Activated T-cell treated with anti-CD3 and anti-CD28 coated beads, Interleukin-2, amount 50 U/mL, for 72 hours (primary cell): ENCODE measurements at places on chromosomes 3 and 15. TPM values are rescaled to one million over a fixed set of nuclear protein-coding genes. Genes with fewer than 3 reads are reported as not detected.

DNA sequence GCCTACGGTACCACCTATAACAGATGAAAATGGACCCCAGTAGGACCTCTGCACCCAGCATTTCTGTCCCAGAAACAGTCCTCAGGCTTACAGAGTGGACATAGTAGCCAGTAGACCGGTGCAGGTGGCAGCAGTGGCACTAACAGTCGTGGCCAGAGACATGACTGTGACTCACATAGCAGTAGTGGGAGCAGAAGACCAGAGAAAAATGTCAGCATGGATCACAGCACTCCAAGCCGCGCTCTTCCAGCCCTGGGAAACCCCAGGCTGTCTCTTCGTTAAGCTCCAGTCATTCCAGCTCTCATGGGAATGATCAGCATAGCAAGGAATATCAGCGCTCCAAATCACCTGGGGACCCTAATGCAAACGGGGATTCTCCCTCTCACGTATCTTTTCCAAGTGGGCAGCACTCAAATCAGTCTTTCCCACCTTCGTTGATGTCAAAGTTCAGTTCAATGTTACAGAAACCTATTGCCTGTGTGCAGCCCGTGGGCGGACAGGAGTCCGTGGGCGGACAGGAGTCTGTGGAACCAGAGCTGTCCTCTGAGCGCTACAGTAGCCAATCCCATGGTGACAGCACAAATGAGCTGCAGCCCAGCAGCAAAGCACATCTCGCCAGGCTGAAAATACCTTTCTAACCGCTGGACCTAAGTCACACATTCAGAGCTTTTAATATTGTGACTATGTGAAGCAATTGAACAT, 10.5 kb downstream of the BFSP2 start:
- no peaks in the 10 kb centered on the region for H3K36me3 ChIP-seq
- no peak overlapping the region for H3K4me3 ChIP-seq

DNA sequence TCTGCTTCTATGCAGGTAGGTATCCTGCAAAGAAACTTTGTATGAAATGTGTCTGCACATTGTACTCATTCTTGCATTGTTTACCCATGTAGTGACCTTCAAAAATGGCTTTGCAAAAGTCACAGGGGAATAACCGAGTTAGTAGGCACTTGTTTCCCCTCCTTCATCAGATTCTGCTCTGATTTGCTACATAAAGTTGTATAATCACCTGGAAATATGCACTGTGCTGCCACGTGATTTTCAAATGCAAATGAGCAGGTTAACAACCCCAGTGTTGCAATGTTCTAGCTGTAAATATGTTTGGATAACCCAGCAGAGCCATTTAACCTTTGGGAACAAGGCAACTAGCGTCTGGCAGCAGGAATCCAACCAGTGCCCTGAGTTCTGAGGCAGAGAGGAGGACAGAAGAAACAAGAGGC, at the start of gene KNG1:
KNG1 (plus strand) TSS at position 321 of the 419 bp plus-strand sequence. CDS start 184 bp downstream, outside the sequence.
- H3K4me3 ChIP-seq: no peak within 1 kb of the TSS
- H3K36me3 ChIP-seq: no peaks in the 10 kb centered on the region
- no peaks in the 10 kb centered on the region for H3K4me1 ChIP-seq
- H3K27me3 ChIP-seq: peaks cover 9% of the 10 kb centered on the region
- H3K27ac ChIP-seq: no peak within 1 kb of the TSS
- DNase-seq: no peak

DNA sequence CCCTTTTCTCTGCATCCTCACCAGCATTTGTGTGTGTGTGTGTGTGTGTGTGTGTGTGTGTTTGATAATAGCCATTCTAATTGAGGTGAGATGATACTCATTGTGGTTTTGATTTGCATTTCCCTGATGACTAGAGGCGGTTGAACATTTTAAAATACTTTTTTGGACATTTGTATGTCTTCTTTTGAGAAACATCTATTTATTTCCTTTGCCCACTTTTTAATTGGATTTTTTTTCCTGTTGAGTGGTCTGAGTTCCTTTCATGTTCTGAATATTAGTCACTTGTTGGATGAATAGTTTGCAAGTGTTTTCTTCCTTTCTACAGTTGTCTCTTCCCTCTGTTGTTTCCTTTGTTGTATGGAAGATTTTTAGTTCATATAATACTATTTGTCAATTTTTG, 54.3 kb upstream of the THSD4 start:
- H3K4me1 ChIP-seq: no peaks in the 10 kb centered on the region
- H3K27ac ChIP-seq: no peak overlapping the region
- DNase-seq: no peak
- no peaks in the 10 kb centered on the region for H3K36me3 ChIP-seq
- H3K4me3 ChIP-seq: no peak overlapping the region

SLC12A1 gene
- not detected for total RNA-seq

- no peaks in the 10 kb centered on the region for H3K4me1 ChIP-seq
- H3K27ac ChIP-seq: no peak overlapping the region
- peaks cover 38% of the 10 kb centered on the region for H3K27me3 ChIP-seq
- H3K36me3 ChIP-seq: no peaks in the 10 kb centered on the region
- no peak for DNase-seq
Observed at GRCh38 chr15:73388256-73388781, 19.6 kb upstream of the HCN4 start.

- H3K27ac ChIP-seq: no peak overlapping the region
- H3K4me1 ChIP-seq: peaks cover 24% of the 10 kb centered on the region
- no peaks in the 10 kb centered on the region for H3K27me3 ChIP-seq
Observed at GRCh38 chr3:106413683-106414082, 544.9 kb upstream of the CBLB start.

GRCh38 chr3:27089068-27089467, 280.1 kb downstream of the NEK10 start:
- H3K27me3 ChIP-seq: no peaks in the 10 kb centered on the region
- DNase-seq: no peak
- no peaks in the 10 kb centered on the region for H3K36me3 ChIP-seq
- H3K4me3 ChIP-seq: no peak overlapping the region
- no peaks in the 10 kb centered on the region for H3K4me1 ChIP-seq

DNA sequence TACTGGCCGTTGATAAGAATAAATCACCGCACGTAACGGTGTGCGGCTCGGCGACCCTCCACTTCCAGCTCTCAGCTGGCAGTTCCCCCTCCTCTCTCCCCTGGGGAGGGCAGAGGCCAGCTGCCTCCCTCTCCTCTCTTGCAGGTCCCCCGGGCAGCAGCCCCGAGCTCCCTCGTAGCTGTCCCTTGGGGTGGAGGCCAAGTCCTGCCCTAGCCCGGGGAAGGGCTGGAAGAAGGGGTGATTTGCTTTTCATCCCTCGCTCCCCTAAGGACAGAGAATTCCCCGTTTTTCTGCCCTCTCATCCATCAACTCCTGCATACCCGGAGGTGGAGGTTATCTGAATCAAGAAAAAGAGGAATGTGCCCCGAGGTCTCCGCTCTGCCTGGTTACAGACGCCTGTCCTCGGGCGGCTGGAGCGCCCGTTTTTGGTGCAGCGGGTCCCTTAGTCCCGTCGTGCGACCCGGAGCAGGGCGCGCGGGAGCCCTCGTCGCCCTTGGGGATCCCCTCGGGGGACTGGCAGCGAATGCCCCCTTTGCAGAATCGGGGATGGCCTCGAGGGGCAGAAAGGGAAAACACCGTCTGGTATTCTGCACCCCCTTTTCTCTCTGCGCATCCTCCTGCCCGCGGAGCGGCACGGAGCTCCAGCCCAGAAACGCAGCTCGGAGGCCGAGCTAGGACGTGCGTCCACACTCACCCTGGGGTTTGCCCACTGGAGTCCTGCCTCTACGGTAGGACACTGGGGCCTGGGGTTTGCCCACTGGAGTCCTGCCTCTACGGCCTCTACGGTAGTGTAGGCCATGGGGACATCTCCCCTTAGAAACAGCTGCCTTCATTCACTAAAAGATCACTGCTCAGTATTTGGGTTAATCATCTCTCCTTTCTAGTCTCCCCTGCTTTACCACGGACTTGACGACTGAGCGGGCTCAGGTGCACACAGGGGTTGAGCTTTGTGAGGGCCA, 2.2 kb downstream of the PTPRG start:
- peak overlapping the region; percentile 93 for H3K4me3 ChIP-seq
- H3K36me3 ChIP-seq: no peaks in the 10 kb centered on the region
- H3K4me1 ChIP-seq: peaks cover 7% of the 10 kb centered on the region

NCKIPSD gene
- total RNA-seq: 27.7 TPM

PTX3 gene
- total RNA-seq: 0.56 TPM

- no peak overlapping the region for H3K27ac ChIP-seq
- peaks cover 2% of the 10 kb centered on the region for H3K27me3 ChIP-seq
- no peaks in the 10 kb centered on the region for H3K4me1 ChIP-seq
- H3K4me3 ChIP-seq: no peak overlapping the region
Observed at GRCh38 chr3:25513642-25514266, 85.7 kb downstream of the RARB start.

DNA sequence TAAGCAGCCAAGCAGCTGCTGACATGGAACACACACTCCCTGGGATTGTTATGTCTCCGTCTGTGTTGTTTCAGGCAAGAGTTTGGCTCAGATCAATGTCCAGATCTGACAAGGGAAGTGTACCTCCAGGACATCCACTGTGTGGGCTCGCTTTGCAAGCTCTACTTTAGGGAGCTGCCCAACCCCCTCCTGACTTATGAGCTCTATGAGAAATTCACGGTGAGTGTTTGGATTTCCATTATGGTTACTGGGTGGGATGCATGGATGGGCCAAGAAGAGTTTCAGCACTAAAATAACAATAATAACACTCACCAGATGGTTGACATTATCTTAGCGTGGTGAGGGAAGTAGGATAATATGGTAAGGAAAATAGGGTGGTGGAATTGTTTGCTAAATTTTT, 74.1 kb downstream of the ARHGAP31 start:
- DNase-seq: no peak
- no peaks in the 10 kb centered on the region for H3K36me3 ChIP-seq
- no peak overlapping the region for H3K27ac ChIP-seq
- H3K27me3 ChIP-seq: no peaks in the 10 kb centered on the region

GRCh38 chr3:114056130-114057010, at the start of the genes CCDC191 and QTRT2:
CCDC191 (minus strand) TSS chr3:114056526; CDS start chr3:114056466, 60 bp downstream.
QTRT2 (plus strand) TSS chr3:114056737; CDS start chr3:114065258, 8,521 bp downstream.
- H3K4me3 ChIP-seq: peak within 1 kb of the TSS; percentile 89
- H3K27ac ChIP-seq: peak within 1 kb of the TSS; percentile 84
